ENCODE measurements at places on chromosomes 7 and 10. TPM values are rescaled to one million over a fixed set of nuclear protein-coding genes. Genes with fewer than 3 reads are reported as not detected.

DNA sequence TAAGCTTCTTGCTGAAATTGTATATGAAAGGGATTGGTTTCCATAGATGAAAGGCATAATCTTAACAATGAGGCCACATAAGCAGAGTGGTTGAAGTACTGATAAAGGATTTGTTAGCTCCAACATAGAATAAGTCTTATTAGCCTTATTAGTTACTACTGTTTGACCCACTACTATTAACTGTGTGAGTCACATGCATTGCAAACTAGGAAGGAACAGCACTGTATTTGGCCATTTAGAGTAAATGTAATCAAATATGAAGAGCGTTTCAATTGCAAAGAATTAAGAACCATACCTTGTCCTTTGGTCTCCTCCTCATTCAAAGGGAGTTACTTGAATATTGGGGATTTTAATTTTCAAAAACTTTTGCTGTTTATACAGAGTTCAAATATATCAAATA, 428.9 kb downstream of the MDFIC start:
- no peak overlapping the region for H3K27ac ChIP-seq
- H3K4me3 ChIP-seq: no peak overlapping the region
- DNase-seq: no peak
- H3K4me1 ChIP-seq: no peaks in the 10 kb centered on the region
- H3K27me3 ChIP-seq: peaks cover 8% of the 10 kb centered on the region
- no peaks in the 10 kb centered on the region for H3K36me3 ChIP-seq

DNA sequence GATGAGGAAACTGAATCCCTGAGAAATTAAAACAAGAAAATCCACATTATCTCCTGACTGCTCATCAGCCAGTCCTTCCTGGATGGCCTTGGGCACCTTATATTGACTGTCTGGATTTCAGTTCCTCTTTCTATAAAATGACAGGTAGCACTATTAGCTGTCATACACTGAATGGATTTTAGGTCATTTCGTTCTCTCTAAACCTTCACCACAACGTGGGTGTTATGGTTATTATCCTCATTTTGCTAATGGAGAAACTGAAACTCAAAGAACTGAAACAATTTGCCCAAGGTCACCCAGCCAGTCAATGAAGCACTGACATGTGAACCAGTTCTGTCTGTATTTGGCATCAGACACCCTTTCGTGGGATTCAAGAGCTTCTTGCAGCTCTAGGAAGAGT, 193.8 kb downstream of the CYP26A1 start:
- no peak for DNase-seq
- no peak overlapping the region for H3K27ac ChIP-seq
- H3K27me3 ChIP-seq: no peaks in the 10 kb centered on the region
- no peaks in the 10 kb centered on the region for H3K36me3 ChIP-seq
- no peak overlapping the region for H3K4me3 ChIP-seq

Gene CALCR
- not detected for total RNA-seq

GRCh38 chr10:77416311-77417135, 221.1 kb downstream of the KCNMA1 start:
- no peak for DNase-seq
- no peaks in the 10 kb centered on the region for H3K27me3 ChIP-seq
- no peak overlapping the region for H3K4me3 ChIP-seq
- no peaks in the 10 kb centered on the region for H3K36me3 ChIP-seq

DNA sequence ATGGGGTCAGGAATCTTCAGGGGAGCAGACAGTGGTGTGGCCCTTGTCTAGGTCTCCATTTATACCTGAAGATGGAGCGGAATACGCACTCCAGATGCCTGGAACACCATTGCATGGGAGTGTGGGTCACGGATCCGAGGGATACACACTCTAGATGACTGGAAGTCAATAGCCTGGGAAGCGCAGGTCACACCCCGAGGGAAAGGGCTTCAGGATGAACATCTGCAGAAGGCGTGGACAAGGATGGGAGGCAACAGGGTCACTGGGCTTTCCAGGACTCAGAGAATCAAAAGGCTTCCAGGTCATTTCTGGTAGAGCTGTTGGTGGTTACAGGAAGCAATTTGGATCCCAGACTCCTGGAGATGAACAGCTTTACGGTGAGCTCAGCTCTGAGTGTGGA, 382.2 kb upstream of the KLF6 start:
- H3K36me3 ChIP-seq: no peaks in the 10 kb centered on the region
- no peak overlapping the region for H3K4me3 ChIP-seq
- no peaks in the 10 kb centered on the region for H3K27me3 ChIP-seq
- DNase-seq: no peak
- H3K4me1 ChIP-seq: no peaks in the 10 kb centered on the region

Gene SVOPL
- total RNA-seq: not detected

- peaks cover 12% of the 10 kb centered on the region for H3K36me3 ChIP-seq
- no peak overlapping the region for H3K27ac ChIP-seq
- H3K27me3 ChIP-seq: no peaks in the 10 kb centered on the region
- H3K4me1 ChIP-seq: peaks cover 33% of the 10 kb centered on the region
- no peak for DNase-seq
Measured at GRCh38 chr7:38190011-38190410, 12.0 kb downstream of the STARD3NL start.

Gene TMEM236
- total RNA-seq: 0.02 TPM

- no peak overlapping the region for H3K4me3 ChIP-seq
- no peak for DNase-seq
- H3K27me3 ChIP-seq: peaks cover 10% of the 10 kb centered on the region
- no peak overlapping the region for H3K27ac ChIP-seq
- H3K4me1 ChIP-seq: no peaks in the 10 kb centered on the region
Measured at GRCh38 chr7:29620556-29620930, 56.9 kb downstream of the PRR15 start.

Gene PUS7
- 33.8 TPM for total RNA-seq

DNA sequence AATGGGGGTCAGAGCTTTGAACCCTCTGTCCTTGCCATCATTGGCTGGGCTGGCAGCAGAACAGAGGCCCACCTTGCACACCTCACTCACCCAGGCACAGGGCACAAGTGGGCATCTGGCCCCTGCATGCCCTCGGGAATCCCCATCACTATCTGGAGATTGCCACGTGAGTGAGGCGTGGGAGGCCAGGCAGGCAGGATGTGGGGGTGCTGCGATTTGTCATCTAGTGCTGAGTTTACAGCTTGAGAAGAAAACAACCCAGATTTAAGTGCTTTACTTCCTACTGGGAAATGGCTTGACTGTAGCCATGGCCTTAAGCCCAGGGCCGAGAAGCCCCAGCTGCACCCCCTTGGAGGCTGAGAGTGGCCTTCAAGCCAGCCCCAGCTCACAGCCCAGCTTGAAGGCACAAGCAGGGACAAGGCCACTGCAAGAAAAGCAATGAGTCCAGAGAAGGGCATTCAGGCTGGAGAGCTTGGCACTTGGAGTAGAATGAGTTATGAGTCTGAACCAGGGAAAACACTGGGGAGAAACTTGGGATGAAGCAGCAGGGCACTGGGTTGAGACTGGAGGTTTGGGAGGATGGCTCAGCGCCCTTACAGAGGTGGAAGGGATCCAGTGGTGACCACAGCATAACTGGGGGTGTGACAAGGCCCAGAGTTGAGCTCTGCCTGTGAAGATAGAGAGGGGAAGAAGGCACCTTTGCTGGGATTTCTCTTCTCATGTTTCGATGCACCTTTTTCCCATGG, 123.0 kb downstream of the CXCL12 start:
- no peak overlapping the region for H3K4me3 ChIP-seq
- no peaks in the 10 kb centered on the region for H3K27me3 ChIP-seq
- H3K36me3 ChIP-seq: no peaks in the 10 kb centered on the region
- DNase-seq: peak; percentile 41
- no peak overlapping the region for H3K27ac ChIP-seq

DNA sequence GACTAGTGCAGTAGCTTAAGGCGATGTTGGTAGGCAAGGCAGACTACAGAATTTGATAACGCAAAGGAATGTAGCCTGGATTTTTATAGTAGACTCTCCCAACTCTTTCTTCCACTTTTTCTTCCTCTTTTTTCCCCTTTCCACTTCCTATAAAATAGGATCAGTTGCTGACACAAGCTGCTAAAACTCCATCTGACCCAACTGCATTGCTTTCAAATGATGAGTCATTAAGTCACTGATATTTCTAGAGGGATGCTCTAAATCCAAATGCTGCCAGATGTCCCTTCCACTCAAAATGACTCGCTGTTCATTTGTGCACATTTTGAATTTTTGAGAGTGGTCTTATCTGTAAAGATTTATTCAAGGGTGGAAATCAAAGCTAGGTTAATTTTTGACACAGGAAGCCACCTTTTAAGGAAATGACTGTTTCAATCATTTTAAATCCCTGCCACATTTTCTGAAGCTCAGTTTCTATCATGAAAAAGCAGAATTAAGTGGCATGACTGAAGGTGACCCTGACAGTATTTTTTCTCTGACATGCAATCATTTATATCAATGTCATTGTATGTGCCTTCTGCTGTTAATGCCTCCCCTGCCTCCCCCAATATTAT, 25.8 kb upstream of the SFMBT2 start:
- DNase-seq: no peak
- no peaks in the 10 kb centered on the region for H3K27me3 ChIP-seq
- H3K4me1 ChIP-seq: peaks cover 9% of the 10 kb centered on the region
- H3K36me3 ChIP-seq: no peaks in the 10 kb centered on the region
- H3K27ac ChIP-seq: no peak overlapping the region
- no peak overlapping the region for H3K4me3 ChIP-seq

- peak; percentile 27 for DNase-seq
- peak overlapping the region; percentile 90 for H3K4me3 ChIP-seq
- H3K36me3 ChIP-seq: peaks cover 7% of the 10 kb centered on the region
- H3K4me1 ChIP-seq: peaks cover 36% of the 10 kb centered on the region
- peak overlapping the region; percentile 91 for H3K27ac ChIP-seq
Measured at GRCh38 chr7:150406312-150406566, 27.1 kb downstream of the ZNF775 start.

Gene ZNF273
- 13.3 TPM for total RNA-seq

Gene POU6F2
- total RNA-seq: not detected

DNA sequence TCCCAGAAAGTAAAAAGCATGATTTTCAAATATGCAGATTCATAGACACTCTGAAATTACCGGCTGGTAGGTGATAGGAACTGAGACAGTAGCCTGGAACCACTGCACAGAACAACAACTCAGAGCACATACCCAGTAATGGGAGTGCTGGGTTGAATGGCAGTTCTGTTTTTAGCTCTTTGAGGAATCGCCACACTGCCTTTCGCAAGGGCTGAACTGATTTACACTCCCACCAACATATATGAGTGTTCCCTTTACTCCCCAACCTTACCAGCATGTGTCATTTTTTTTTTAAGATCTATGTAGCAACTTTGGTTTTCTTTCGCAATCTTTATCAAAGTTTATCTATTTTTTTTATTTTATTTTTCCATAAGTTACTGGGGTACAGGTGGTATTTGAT, 358.8 kb downstream of the CALN1 start:
- H3K27ac ChIP-seq: no peak overlapping the region
- H3K4me3 ChIP-seq: no peak overlapping the region
- no peaks in the 10 kb centered on the region for H3K36me3 ChIP-seq
- peaks cover 5% of the 10 kb centered on the region for H3K4me1 ChIP-seq

GRCh38 chr7:80858141-80858903, 60.5 kb downstream of the SEMA3C start:
- H3K36me3 ChIP-seq: no peaks in the 10 kb centered on the region
- H3K27me3 ChIP-seq: no peaks in the 10 kb centered on the region
- no peak overlapping the region for H3K4me3 ChIP-seq
- H3K4me1 ChIP-seq: no peaks in the 10 kb centered on the region

GRCh38 chr10:88288320-88289059, 294.6 kb downstream of the RNLS start:
- H3K27me3 ChIP-seq: no peaks in the 10 kb centered on the region
- H3K4me1 ChIP-seq: peaks cover under 1% of the 10 kb centered on the region
- no peak for DNase-seq
- no peak overlapping the region for H3K27ac ChIP-seq
- no peak overlapping the region for H3K4me3 ChIP-seq

Gene CLIP2
- 1.4 TPM for total RNA-seq

DNA sequence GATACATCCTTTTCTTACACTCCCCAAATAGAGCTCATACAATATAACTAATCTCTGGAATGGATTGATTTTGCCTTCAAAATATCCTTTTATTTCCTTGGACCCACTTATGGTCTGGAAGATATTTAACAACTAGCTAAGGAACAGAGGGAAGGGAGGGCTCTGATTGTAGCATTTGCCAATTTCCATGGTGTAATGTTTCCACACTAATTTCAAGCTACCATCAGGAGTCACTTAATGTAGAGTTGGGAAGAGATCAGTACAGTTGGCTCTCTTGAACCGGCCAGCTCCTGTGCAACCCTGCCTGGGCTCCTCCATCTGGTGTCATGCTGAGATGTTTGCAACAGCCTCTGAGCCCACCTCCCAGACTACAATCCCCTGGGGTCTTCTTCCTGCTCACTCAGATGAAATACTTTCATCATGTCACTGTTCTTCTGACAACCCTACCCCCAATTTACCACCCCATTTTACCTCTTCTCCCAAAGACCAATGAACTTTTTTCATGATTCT, 8.0 kb upstream of the IL6 start:
- peaks cover 5% of the 10 kb centered on the region for H3K4me1 ChIP-seq
- H3K4me3 ChIP-seq: no peak overlapping the region
- no peak for DNase-seq
- H3K27ac ChIP-seq: no peak overlapping the region
- no peaks in the 10 kb centered on the region for H3K36me3 ChIP-seq

Gene NPSR1
- not detected for total RNA-seq

- H3K36me3 ChIP-seq: no peaks in the 10 kb centered on the region
- no peaks in the 10 kb centered on the region for H3K4me1 ChIP-seq
- H3K27ac ChIP-seq: no peak overlapping the region
- DNase-seq: no peak
Measured at GRCh38 chr10:1650542-1651269, 86.6 kb downstream of the ADARB2 start.

Gene OR2AE1
- total RNA-seq: not detected

GRCh38 chr10:92699193-92699517, 9.4 kb downstream of the HHEX start:
- H3K4me1 ChIP-seq: peaks cover 18% of the 10 kb centered on the region
- peak overlapping the region; percentile 71 for H3K4me3 ChIP-seq
- no peaks in the 10 kb centered on the region for H3K36me3 ChIP-seq
- no peak overlapping the region for H3K27ac ChIP-seq
- H3K27me3 ChIP-seq: peaks cover 61% of the 10 kb centered on the region

DNA sequence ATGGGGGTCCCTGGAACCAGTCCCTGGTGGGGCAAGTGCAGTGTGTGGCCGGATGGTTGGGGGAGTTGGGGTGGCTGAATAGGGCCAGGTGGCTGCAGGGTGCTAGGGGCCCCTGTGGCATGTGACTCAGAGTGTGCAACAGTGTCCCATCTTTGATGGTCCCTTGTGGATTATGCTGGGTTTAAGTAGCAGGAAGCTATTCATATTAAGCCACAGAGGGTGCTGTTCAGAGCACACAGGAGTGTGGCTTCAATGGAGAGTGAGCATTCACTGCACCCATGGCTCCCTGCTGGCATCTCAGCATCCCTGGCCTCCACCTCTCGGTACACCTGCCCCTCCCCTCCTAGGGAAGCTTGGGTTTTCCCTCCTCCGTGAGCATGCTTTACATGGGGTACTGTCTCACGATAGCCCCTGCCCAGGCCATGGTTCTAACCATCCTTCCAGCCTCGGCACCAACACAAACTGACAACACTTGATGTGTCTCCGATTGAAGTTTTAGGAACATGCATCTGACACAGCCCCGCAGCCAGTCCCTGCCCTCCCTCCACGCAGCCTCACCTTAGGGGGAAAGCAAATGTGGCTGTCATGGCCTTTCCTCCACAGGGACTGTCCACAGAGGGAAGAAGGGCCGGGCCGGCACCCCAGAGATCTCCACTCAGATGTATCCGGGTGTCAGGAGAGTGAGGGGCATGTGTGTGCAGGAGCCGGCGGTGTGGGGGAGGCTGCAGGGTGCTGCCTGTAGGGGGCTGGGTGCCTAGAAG, 30.4 kb upstream of the PPIF start:
- peak overlapping the region; percentile 44 for H3K27ac ChIP-seq
- peak; percentile 51 for DNase-seq
- no peaks in the 10 kb centered on the region for H3K27me3 ChIP-seq
- peaks cover 14% of the 10 kb centered on the region for H3K36me3 ChIP-seq

Gene ZNF804B
- total RNA-seq: not detected
